ENCODE measurements at places on chromosomes 6 and 20.

DNA sequence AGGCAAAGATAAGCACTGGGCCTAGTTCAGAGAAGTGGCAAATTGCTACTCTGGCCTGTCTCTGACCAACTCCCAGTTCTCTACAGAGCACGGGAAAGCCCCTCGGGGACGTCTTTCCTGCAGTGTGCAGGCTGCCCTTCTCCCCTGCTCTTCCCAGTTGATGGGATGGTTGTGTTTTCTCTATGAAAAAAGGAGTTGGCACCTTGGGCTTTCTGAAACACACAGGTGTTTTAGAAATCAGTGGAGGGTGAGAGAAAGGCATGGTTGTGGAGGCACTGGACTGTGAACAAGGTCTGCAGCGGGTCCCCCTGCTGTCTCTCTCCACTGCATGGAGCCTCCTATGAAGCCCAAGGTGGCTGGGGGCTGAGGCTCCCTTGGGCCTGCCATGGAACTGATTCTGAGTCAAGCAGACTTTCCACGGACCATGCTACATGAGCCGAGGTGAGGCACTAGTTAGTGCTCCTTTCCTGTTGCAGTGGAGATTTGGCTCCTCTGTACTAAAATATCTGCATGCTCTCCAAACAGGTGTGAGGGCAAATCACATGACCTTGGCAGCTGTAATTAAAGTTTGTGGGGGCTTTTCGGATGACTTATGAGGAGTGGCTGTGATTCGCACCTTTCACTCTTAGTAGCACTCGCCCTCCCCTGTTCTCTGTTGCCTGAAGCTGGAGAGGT lies 16.3 kb downstream of the GTSF1L start:
- DNase-seq: no peak

DNA sequence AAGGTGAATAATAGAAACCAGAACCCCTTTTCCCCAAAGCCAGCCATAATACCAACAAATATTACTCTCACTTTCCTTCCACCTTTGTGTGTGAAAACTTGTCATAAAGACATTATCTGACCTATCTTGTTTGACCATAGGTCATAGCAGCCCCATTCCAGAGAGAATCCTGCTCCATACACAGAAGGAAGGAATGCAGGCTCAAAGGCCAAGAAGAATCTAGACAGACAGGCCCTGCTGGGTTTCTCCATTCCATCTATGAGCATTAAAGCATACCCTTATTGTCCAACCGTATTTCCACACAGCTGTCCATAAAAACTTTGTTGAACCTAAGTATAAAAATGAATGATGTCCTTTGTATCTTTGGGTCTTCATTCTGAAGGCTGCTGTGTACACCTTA lies 40.7 kb upstream of the KCNK5 start:
- DNase-seq: no peak

DNA sequence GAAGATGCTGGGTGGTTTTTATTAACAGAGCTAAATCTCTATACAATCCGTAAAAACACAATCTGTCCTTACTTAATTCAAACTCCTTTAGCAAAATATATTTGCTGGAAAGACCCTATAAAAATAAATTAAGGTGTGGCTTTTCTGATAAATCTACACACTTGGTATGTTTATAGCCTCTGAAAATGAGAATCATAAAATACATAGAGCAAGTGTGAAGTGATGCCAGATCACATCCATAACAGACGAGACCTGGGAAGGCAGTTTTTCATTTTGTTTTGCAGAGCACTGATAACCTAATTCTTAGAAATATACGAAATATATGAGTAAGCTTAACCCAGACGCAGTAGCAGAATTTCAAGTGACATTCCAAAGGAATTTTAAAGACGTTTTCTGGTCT lies 10.4 kb upstream of the DDO start:
- no peak for DNase-seq

GRCh38 chr6:12170351-12171092 lies 119.6 kb upstream of the EDN1 start:
- no peak for DNase-seq

GRCh38 chr6:138129190-138129589 lies 22.0 kb upstream of the PERP start:
- DNase-seq: no peak

GRCh38 chr6:100382767-100383195 lies 81.9 kb downstream of the SIM1 start:
- no peak for DNase-seq

DNA sequence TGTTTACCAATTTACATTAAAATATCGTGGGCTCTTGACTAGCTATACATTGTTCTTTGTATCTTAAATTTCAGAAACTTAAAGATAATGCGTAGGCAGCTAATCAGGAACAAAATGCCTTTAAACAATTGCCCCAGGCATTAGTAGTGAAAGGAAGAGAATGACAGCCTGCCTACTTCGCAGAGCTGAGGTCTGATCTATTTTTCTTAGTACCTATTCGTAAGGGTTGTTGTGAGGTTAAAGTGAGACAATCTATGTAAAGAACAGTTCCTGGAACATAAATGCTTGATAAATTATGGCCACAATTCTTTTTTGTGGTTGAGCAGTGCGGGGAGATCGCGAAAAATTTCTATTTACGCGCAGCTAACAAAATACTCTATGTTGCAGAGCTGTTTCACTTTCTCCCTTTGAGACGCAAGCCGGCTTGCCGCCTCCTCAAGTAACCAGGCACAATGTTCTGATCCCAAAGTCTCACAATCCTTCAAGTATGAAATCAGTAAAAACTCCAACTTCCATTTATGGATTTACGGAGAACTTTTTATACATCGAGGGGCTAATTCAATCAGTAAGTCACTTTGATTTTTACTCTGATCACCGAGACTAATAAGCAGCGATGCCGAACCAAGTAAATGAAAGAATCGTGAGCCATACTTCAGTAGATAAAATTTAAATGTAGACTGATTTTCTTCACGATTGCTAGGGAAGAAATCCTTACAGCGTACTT lies 878 bp upstream of the PNRC1 start:
- no peak for DNase-seq

- DNase-seq: no peak
These were observed 202.5 kb downstream of the FOXA2 start for GRCh38 chr20:22381812-22382416.

DNA sequence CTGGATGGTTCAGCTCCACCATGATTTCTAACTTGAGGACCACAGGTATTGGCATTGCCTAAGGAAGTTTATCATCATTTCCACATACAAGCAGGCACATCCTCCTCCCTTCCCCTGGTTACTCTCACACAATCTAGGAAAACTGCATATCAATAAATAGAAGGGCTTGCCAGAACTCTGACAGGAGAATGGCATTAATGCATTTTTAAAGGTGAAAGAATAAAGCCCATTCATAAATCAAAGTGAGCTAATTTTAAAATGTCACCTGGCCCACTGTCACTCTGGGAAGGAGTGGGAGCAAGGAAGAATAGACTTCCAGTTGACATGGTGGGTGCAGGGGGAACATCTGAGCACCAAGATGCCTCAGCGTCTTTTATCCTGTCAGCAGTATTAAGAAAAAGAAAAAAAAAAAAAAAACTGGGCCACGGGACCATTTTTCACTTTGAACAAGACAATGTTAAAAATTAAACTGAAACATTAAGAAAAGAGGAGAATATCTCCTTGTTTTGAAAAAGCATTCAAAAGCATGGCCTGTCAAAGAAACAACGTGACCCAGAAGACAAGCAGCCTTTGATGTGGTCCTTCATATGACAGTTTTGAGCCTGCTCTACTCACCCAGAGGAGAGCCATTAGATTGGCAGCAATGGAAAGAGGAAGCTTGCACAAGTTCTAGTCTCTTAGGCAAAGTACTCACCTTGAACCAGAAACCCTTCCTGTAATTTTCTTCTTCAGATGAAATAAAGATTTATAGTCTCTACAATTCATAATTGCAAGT lies 39.3 kb upstream of the SMLR1 start:
- no peak for DNase-seq

DNA sequence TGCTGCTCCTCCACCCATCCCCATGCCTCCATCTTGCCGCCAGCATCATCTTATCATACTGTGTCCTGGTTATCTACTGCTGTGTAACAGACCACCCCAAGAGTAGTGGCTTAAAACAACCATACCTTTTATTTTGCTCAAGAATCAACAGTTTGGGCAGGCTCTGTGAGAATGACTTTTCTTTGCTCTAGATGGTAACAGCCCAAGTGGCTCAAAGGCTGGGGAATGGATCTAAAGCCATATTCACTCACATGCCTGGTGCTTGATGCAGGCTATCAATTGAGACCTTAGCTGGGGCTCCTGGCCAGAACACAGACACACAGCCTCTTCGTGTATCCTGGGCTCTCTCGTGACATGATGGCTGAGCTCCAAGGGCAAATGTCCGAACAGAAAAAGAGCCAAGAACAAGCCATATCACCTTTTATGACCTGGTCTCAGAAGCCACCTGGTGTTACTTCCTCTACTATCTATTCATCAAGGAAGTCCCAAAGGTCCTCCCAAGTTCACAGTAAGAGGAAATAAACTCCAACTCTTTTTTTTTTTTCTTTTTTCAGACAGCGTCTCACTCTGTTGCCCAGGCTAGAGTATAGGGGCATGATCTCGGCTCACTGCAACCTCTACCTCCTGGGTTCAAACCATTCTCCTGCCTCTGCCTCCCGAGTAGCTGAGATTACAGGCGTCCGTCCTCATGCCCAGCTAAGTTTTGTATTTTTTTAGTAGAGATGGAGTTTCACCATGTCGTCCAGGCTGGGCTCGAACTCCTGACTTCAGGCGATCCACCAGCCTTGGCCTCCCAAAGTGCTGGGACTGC lies 159.3 kb upstream of the JARID2 start:
- no peak for DNase-seq

DNA sequence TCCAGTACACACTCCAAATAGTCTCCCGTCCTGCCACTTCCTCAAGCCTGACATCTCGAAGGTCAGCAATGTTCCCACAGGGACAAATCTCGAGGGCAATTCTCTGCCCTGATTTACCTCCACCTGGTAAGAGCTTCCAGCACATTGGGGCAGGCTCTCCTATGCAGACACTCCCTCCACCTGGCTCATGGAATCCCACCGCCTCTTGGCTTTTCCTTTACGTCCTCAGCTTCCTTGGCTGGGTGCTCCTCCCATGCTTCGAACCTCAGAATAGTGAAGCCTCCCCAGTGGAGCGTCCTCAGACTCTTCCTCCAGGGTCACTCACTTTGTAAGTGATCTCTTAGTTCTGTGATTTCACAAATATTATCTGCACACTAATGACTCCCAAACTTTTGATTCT lies 205.2 kb upstream of the ECI2 start:
- no peak for DNase-seq

DNA sequence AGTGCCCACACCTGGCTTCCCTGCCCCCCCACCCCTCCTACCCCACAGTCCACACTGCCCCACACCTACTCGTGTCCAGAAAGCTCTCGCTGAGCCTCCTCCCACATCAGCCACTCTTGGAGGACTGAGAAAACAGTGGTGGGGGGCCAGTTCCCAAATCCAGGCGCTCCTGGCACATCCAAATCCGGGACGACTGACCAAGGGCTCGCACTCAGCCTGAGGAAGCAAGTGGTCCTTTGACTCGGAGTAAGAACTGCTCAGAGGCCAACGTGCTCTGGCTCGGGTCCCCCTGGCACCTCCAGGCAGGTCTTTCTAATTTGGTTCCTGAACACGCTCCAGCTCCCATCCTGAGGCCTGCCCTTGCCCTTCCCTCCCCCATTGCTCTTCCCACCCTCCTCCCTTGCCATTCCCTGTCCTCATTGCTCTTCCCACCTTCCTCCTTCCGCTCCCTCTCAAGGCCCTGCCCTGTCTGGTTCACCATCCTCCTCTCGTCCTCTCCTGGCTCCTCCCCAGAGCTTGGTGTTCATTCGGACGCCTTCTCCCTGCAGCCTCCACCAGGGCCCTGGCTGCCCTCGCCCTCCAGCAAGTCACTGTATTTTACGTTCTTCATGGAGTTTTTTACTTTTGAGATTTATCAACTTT lies 83.6 kb downstream of the THBS2 start:
- no peak for DNase-seq

DNA sequence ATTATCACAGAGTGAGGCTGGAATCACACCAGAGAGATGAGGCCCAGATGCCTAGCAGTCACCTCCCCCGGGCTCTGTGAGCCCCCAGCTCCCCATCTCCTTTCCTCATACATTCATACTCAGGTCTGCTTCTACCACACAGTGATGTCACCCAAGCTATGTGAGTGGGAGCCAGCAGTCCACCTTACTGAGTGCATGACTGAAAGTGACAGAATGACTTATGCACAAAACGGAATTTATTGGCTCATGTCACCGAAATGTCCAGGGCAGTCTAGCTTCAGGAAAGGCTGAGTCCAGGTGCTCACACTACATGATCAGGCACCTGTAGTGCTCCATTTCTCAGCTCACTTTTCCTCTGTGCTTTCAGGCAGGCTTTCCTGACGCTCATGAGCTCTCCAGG lies 36.7 kb upstream of the CCN6 start:
- no peak for DNase-seq

GRCh38 chr6:1820165-1820564 lies 210.4 kb downstream of the FOXC1 start:
- no peak for DNase-seq

GRCh38 chr6:170050591-170051041 lies 240.3 kb downstream of the DLL1 start:
- DNase-seq: no peak

GRCh38 chr6:12414096-12414675 lies 124.0 kb downstream of the EDN1 start:
- no peak for DNase-seq

- no peak for DNase-seq
These were observed 267.6 kb upstream of the SGK1 start for GRCh38 chr6:134585517-134585873.

GRCh38 chr6:88491266-88491880 lies 325.2 kb upstream of the CNR1 start:
- no peak for DNase-seq

- no peak for DNase-seq
These were observed 277.5 kb upstream of the ZFP64 start for GRCh38 chr20:52469128-52469527.

DNA sequence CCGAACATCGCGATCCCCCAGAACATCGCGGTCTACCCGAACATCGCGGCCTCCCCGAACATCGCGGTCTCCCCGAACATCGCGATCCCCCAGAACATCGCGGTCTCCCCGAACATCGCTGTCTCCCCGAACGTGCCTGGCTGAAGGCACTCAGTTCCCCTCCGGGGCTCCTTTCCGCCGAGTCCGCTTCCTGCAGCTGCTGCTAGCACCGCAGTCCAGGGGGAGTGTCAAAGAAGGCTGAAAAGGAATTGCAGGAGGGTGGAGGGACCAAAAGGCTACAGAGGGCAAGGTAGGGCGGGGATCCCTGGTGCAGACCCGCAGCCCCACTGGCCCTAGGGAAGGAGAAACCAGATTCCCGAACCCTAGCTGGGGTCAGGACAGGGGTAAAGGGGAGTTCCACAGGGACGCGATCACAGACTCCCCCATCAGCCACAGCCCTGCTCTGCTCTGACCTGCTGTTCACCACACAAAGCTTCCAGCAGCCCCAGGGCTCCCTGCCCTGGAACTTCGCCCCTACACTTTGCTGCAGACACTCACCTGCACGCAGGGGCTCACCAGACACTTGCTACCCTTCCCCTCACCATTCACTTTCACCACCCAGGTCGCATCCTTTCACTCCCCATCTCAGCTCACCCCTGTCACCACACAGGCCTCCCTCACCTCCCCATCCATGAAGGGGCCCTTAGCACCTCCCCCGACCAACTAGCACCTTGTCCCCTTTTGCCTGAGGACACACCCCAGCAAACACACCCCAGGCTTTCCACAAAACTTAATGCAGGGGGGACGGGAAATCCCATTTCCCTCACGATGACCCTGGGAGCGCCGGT lies 1.7 kb downstream of the ULBP1 start:
- DNase-seq: no peak
